ENCODE measurements at places on chromosomes 16 and 17.

DNA sequence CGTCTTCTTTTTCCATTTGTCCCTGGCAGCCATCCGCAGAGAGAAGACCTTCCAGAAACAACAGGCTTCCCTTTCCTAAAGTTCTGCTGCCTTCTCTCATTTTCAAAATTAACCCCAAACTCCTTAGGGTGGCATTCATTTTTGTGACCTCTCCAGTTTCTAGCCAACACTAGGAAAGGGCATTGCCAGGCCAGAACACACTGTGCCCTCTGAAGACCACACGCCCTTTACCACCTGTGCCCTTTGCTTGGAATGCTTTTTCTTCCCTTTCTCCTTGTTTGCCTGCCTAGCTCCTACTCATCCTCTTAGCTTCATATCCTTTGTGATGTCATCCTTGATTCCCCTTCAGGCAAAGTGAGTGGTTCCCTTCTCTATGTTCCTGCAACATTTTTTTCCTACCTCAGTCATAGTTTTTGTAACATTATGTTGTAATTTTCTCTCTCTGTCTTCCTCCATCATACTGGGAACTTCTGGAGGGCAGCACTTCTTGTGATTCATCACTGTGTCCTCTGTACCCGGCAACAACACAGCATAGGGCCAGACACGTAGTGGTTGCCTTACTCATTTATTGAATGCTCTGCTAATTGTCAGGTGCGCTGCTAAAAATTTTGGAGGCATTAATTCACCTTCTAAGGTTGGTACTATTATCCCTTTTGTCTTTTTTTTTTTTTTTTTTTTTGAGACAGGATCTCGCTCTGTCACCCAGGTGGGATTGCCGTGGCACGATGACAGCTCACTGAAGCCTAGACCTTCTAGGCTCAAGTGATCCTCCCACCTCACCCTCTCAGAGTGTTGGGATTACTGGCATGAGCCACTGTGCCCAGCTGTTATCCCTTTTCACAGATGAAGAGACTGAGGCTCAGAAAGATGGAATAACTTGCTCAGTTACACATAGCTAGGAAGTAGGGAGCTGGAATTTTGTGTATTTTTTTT is 1.0 kb downstream of the KAT8 start:
- DNase-seq, result no peak

- DNase-seq, result no peak
These were observed 251.4 kb downstream of the PHKB start for GRCh38 chr16:47712276-47713224.

DNA sequence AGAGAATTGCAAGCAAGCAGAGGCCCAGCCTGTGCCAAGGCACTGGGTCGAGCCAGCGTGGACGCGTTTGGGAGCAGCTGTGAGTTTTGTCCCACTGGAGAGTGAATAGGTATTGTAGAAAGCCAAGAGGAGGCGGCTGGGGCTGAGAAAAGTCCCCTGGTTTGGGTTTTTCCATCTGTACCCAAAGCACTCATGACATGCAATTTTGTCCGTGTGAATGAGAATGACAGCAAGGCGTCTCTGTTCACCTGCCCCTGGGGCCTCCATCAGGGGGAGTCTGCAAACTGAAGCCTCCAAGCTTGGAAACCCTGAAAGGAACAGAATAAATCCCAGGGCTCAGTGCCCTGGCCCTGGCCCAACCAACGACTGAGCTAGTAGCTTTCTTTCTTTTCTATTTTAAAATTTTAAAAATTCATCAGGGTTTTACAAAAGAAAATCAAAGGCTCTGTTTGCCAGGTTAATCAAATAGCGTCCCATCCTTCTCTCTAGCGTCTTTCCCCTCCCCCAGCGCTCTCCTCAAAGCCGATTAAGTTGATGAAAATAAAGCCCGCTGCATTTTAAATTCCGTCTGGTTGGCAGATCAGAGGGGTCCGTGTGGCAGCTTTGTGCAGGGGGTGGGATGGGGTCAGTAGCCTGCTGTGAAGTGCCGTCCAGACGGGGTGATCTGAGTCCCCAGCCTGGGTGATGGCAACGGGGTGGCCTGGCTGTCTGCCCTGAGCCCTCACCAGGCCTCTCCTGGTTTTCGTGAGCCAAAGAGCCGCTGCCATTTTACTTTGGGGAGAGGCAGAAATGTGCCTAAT is 171.0 kb downstream of the KATNIP start:
- DNase-seq, result no peak

DNA sequence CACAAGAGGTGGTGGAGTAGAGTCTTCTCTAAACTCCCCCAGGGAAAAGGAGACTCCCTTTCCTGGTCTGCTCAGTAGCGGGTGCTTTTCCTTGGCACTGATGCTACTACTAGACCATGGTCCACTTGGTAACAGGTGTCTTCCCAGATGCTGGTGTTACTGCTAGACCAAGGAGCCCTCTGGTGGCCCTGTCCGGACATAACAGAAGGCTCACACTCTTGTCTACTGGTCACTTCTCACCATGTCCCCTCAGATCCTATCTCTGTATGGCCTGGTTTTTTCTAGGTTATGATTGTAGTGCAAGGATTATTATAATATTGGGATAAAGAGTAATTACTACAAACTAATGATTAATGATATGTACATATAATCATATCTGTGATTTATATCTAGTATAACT is 49.7 kb upstream of the ARL4D start:
- no peak for DNase-seq
